ENCODE measurements at places on chromosomes 2 and 18.

DNA sequence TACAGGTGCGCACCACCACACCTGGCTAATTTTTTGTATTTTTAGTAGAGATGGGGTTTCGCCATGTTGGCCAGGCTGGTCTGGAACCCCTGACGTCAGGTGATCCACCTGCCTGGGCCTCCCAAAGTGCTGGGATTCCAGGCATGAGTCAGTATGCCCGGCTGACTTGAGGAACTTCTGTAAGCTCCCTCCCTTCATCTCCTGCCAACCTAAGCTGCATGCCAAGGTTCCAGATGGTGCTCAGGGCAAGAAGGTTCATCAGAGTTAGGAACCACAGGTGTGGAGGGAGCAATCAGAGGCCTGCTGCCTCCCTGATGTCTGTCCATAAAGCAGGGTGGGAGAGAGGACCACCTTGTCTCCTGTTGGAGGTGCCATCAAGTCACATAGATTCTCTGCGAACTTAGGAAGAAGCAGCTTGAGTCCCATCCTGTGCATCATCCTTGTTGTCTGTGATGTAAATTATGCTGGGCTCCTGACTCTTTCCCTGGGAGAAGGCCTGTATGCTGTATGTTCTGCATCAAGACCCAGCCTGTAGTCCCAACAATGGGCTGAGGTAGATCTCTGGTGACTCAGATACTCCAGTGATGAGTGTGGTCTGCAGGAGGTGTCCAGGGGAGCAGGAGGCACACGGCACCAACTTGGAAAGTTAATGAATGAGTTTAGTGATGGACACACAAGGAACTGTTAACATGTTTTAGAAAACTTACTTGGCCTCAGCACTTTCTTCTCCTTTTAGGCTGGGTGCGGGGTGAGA is 53.1 kb downstream of the TMEM17 start:
- no peak for DNase-seq

- no peak for DNase-seq
Measured at GRCh38 chr18:61651880-61652268, 240.9 kb downstream of the RNF152 start.

GRCh38 chr18:42351455-42351854 is 396.4 kb downstream of the PIK3C3 start:
- no peak for DNase-seq

DNA sequence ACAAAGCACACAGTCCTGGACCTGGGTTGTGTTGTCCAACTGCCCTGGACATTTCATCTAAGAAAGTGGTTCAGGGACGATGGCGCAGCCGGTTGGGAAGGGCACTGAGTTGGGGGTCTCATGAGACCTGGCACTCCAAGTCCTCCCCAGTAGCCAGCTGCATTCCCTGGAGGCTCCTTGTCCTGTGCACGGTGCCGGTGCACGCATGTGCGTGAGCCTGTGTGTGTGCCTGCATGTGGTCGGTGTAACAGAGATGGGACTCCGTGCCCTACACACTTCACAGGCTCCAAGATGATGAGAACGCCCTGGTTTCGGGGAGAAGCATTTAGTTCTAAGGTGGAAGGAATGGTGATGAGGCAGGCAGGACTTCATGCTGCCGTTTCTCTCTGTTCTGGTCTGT is 124.9 kb upstream of the PXDN start:
- no peak for DNase-seq

DNA sequence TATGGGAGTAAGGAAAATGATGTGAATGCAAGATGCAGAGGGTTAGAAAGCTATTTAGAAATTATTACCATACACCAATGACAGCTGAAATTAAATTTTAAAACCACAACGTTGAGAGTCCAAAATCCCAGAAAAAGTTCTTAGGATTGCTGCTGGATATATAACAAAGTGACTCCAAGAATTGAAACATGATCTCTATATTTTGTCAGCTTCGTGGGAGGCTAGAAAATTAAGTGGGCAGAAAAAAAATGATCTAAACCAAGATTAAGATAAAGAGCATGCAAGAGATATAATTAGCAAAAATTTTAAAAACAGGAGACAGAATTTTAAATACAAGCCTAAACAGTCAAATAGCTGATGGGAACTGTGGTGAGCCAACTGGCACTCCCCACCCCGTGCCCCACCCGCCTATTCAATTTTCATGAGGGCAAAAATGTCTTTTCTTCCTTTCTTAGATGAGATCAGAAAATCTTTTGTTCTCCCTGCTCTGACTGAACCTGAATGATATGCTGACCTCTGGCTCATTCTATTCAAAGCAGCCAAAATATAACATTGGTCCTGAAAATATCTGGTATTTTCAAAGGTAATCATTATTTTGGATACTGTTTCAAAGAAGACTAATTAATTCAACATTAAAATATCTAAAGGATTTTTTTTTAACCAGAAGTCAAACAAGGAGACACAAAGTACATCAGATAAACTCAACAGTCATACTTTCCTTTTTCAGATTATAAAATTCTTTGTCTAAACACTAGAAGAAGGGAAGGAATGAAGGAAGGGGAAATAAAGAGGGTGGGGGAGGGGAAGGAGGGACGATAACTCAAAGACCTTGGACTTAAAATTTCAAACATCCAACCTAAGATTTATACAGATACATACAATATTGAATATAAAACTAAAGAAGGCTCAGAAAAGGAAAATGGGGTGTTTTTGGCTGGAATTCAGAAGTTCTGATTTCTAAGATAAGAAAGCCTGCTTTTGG is 12.2 kb downstream of the KANSL3 start:
- no peak for DNase-seq

DNA sequence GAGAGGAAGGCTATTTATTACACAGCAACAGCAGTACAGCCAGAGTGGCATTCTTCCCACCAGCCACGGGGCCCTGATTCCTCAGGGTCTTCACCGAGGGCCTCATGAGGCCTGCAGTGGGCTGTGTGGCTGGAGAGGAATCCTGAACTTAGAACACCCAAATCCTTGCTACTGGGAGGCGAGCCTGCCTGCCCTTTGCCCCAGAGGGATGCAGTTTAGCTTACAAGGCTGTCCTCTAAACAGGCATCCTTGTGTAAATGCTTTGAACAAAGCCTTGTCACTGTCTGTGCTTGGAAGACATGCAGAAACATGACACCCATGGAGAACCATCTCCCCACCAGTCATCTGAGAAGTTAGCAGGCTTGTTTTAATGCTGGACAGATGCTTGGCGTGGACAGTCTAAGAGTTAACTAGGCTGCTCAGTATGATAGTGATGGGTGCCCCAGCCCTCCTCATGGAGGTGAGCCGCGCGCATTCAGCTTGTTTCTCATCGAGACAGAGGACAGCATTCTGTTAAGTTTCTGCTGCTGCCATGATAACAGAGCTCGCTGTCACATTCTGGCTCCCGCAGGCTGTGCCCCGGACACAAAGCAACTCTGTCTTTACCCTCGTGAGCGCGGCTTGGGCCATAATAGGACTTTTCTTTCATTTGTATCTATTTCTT is 42.9 kb downstream of the ADI1 start:
- no peak for DNase-seq

- no peak for DNase-seq
Measured at GRCh38 chr18:31596081-31596872, 4.6 kb downstream of the TTR start.

- no peak for DNase-seq
Measured at GRCh38 chr2:39657287-39657937, 8.3 kb upstream of the TMEM178A start.

DNA sequence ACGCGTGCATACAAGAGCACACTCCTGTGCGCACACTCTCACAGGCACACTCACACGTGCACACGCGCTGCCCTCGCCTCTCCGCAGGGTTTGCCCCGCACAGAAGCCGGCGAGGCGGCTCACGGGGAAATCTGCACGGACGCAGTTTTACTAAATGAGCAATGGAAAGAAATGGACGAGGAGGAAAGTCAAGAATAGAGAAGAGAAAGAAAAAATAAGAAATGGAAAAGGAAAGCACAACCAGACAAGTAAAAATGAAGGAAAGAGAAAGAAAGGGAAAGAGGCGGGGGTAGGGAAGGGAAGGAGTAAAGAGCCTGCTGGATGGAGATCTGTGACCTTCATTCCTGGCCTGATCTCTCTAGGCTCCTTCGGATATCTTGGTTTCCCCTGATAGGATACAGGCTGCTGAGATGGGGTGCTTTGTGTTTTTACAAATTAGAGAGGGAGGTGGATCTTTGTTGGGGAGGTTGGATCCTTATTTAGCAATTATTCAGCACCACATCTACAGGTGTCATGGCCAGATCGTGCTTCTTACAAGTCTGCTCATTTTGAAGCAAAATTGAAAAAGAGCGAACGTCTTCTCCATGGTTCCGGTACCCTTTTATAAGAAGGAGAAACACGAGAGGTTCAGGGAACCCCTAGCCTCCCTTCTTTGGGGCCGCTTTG is 693 bp upstream of the LRP2 start:
- no peak for DNase-seq

DNA sequence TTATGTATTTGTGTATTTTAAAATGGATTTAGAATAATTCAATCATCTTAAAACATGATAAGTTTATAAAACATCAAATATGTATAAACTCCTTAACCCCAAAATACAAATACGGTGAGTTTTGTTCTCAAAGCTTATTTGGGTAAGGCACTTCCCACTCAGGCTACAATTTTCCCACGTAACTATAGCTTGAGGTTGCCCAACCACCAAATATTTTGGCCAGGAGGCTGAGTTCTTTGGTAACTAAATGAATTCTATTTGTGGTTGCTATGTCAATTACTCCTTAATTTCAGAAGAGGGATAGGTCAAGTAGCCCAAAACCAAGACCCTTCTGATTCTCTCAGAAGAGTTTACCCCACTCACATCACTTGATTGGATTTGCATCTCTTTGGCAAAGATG is 70.4 kb downstream of the MYL12B start:
- DNase-seq, result no peak

- DNase-seq, result no peak
Measured at GRCh38 chr2:53021292-53021691, 746.3 kb upstream of the CHAC2 start.

- DNase-seq, result no peak
Measured at GRCh38 chr18:69865776-69866175, 81.9 kb downstream of the CD226 start.

GRCh38 chr18:58266291-58266690 is 222.3 kb downstream of the NEDD4L start:
- DNase-seq, result no peak

DNA sequence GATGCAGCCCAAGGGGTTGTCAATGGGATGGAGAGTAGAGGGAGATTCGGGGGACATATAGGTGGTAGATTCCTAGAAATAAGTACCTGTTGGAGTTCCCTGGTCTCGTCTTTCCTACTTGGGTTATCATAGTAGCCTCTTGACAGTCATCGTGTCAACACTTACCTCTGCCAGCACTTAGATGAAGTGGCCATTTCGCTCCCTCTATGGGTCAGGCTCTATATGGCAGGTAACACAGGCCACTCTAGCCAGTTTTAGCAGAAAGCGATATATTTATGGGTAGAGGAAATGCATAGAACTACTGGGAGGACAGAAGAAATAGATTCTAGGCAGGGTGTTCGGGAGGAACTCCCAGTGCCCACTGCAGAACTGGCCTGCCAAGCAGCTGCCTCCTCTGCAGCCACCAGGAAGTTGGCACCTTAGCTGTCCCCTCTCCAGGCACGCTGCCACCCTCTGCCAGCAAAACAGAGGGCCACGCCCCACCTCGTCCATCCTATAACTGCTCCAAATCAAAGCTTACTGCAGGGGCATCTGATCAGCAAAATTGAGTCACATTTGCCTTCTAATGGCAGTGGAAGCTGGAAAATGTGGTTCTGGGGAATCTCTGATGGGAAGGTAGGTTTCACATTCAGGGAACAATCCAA is 181.3 kb downstream of the INSIG2 start:
- no peak for DNase-seq

DNA sequence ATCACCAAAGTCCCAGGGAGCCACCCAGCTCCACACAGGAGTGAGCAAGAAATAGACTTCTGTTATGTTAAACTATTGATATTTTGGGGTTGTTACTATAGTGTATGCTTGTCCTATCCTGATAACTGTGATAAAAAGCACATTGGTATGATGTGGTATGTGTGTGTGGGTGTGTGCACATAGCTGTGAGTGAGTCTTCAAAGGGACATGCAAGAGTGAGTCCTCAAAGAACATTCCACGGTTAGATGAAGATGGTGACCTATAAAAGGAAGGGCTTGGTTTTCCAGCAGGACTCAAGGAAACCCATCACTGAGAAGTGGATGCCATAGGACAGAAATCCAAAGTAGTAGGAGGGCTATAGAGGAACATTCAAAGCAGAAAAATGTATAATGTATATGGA is 342.9 kb downstream of the TSN start:
- no peak for DNase-seq

DNA sequence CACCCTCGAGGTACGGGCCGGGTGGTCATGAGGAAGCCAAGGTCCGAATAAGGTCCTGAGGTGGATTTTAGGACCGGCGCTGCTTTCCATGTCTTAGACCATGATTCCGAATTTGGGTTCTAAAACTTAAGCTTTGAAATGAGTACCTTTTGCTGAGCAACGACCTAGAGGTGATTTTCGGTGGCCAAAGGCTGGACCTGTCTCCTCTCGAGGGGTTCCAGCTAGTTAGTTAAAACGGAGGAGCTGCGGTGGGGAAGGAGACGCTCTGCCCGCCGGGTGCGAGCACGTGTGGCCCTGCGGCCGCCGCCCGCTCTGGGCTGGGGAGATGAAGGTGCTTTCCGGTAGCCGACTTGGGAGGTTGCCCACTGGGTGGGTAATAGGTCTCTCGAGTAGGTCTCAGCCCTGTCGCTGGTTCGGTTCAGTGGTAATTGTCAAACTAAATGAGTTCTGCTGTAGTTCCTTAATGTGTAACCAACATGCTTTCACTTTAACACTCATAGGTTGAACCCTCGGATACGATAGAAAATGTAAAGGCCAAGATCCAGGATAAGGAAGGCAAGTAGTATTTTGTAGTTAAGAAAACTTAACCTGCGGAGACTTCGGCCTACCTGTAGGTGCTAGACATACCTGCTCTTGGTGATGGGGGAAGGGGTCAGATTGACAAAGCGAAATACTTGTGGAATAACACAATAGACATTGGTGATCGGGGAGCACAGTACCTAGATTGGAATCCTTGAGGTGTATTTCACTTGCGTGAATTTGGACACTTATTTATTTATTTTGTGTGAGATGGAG is 572 bp downstream of the RPS27A start:
- no peak for DNase-seq

GRCh38 chr2:231243866-231244265 is 45.4 kb downstream of the ARMC9 start:
- no peak for DNase-seq

All from brain pericyte (primary cell).